ENCODE measurements at places on chromosomes 16 and 17.

DNA sequence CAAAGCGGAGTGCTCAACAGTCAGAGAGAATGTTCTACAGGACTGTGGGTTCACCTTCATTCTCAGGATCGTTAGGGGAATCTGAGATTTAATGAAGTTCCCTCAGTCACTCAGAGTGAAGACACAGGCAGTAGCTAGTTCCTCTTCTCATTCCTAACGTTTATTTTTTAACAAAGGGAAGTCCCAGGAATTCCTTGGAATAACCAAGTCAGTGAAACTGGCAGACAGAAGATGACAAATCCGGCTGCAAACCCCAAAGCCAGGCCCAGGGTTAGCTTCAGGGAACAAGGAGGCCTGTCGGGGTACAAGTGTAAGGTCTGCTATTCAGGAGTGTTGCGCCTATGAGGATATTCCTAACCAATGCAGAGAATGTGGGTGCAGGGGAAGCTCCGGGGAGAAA is 42.0 kb downstream of the COTL1 start:
- no peak for DNase-seq

- DNase-seq: no peak
These were observed 5.3 kb downstream of the ANKRD11 start for GRCh38 chr16:89484923-89485679.

- no peak for DNase-seq
These were observed 41.3 kb downstream of the GRIN2C start for GRCh38 chr17:74818291-74818938.

GRCh38 chr17:49971848-49972485 is 3.0 kb downstream of the DLX4 start:
- DNase-seq: no peak

GRCh38 chr17:3965118-3965800 is 1.0 kb upstream of the ATP2A3 start:
- no peak for DNase-seq

DNA sequence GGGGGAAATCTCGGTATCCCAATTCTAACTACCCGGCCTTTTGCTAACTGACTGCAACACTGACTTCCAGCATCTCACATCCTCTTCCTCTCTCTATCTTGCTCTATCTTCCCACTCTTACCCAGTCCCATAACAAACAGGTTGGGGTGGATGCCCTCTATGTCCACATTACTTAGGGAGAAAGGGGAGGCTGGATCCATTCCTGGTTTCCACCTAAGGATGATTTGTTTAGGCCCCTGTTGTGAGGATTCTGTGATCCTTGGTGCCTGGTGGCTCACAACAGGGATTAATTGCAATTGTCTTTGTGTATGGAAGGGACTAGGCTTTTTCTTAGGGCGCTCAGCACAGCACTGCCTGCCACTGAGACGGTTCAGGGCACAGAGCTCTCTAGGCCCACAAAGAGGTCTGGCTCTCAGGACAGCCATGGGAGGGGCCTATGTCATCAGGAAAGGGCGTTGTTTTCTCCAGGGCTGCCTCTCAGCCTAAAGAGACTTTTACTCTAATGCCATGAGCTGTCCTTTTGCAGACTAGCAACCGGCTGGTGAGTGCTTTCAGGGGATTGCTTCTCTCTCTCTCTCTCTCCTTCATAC is 612.1 kb upstream of the SALL1 start:
- no peak for DNase-seq

- DNase-seq: no peak
These were observed 341.6 kb upstream of the TBX2 start for GRCh38 chr17:61058066-61058465.

GRCh38 chr17:1362964-1363363 is 37.1 kb downstream of the YWHAE start:
- DNase-seq: no peak

DNA sequence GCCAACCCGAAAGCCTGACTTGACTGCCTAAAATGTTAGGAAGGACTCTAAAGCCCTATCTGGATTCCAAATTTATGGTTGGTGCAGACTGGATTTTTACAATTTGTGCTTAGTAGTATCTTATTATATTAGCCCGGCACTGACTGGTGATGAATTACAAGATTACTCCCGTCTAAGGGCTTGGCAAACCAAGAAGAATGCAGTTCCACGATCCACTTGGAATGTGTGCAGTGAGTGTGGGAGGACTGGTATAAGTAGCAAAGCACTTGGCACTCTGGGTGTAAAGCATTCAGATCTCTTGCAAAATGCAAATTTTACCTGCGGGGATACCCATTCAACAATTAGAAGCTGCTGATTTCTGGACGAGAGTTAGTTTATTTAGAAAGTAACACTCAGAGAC is 539.4 kb downstream of the MAF start:
- DNase-seq: no peak

- no peak for DNase-seq
These were observed 3.8 kb downstream of the LITAFD start for GRCh38 chr16:8885674-8886592.

DNA sequence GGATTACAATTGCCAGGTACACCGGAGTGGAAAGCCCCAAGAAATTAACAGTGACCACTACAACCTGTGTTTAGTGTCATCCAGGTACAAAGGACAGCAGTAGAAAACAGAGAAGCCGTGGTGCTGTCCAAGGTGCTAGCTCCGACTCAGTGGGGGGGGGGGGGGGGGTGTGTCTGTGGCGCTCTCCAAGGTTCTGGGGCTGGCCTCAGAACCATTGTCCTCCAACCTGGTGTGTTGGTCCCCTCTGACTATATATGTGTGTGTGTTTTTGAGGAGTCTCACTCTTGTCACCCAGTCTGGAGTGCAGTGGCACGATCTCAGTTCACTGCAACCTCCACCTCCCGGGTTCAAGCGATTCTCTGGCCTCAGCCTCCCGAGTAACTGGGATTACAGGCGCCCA is 5.8 kb upstream of the ZNF23 start:
- DNase-seq: no peak

DNA sequence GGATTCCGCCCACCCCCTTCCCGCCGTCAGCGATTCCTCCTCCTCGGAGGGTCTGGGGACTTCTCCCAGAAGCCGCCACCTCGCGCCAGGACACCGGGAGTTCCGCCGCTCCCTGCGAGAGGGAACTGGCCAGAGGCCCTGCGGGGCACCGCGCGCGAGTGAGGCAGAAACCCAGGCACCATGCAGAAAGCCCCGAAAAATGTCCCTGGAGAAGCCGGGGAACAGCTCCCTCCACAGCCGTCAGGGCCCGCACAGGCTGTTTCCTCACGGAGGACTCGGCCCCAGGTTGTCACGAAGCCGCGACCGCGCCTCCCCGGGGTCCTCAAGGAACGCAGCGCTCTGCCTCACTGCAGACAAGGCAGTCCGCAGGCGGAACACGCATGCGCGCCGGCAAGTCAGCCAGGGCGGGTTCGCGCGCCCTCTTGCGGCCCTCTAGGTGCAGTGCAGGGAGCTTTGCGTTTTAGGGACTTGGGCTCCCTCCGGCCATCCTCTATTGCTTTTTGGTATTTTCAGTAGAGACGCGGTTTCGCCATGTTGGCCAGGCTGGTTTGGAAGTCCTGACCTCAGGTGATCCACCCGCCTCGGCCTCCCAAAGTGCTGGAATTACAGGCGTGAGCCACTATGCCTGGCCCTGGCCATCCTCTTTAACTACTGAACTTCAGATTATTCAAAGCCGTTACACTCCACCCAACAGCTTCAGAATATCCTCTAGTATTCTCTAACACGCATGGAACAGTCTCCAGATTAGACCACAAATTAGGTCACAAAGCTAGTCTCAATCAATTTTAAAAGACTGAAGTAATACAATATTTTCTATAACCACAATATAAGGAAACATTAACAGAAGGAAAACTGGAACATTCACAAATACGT is 20.3 kb upstream of the ZNF287 start:
- DNase-seq: peak; percentile 63

GRCh38 chr16:22641131-22641628 is 130.5 kb downstream of the NPIPB5 start:
- peak; percentile 12 for DNase-seq

- DNase-seq: no peak
These were observed 418.9 kb upstream of the MAF start for GRCh38 chr16:80019395-80019794.

- no peak for DNase-seq
These were observed 32.6 kb downstream of the PPL start for GRCh38 chr16:4904108-4904941.

DNA sequence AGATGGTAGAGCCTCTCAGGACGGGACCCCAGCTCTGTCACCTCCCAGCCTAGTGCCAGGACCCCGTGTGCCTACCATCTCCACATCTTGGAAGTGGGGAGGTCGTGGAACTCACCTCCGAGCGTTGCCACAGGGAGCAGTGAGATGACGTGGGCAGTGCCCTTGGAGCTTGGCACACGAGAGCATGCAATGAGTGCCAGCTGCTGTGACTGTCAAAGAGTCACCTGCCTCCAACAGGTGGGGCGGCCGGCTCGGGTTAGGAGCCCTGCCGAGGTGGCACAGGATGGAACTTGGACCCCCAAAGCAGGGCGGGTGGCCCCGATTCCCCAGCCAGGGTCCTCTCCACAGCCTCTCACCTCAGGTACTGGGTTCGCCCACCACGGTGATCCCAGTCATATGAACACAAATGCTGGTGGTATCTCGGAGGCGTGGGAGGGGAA is 5.5 kb downstream of the VPS4A start:
- DNase-seq: no peak

DNA sequence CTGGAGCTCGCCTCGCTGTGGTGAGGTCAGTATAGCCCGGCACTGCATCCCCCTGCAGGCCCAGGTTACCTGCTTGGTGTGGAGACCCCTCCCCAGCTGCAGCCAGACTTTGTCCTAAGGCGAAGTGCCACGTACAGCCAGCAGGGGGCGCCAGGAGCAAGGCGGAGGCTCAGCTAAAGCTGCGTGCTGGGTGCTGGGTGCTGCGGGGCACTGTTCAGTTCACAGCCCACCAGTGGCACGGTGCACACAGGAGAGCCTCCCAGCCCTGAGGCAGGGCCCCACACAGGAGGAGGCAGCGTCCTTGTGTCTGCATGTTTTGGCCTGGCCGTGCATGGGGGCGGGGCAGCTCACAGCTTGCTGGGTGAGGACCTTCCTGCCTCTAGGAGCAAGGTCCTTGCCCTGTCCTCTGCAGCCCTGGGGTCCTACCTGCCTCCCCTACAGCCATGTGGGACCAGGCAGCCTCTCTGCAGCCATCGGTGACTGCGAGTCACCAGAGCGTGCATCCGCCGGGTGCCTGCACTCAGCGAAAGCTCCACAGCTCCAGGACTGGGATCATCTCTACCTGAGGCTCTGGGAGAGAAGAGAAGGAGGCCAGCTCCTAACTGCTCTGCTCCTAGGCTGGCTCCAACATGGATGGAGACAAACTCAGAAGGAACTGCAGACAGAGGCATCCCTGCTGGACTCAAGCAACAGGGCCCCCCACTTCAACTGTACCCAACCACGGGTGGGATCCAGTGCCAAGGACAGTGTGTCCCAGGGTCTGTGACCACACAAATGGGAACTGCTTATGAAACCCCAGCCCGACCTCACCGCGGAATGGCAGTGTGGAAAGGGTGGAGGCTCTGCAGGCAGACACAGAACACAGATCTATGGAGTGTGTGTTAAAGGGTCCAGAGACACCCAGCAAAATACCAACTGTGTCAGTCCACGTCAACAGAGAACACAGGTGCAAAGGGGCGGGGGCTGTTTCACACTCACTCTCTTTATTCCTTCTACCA is 19.0 kb downstream of the SLC7A5 start:
- no peak for DNase-seq

- DNase-seq: peak; percentile 44
These were observed 65.7 kb upstream of the KSR1 start for GRCh38 chr17:27390540-27390939.
